Activated T-cell treated with anti-CD3 and anti-CD28 coated beads, Interleukin-2, amount 50 U/mL, for 72 hours (primary cell): ENCODE measurements at places on chromosomes 3 and 15.
A peak's percentile ranks its signal among the peaks of the same experiment; 100 is the strongest.

DNA sequence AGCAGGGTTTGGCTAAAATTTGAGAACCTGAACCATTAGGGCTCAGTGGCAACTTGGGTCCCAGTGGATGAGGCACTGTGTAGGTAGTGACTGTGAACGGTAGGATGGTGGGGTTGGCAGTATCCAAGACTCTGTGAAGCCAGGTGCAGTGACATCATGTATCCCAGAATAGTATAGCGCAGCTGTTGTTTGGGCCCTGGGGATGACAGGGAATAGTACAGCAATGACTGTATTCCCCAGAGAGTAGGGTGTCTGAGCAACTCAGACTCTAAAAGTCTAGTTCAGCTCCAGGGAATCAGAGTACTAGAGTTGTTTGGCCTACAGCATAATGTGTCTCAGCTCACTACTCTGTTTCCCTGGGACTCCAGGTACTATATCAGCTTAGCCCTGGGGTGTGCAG lies 20.7 kb upstream of the PPP2R3A start:
- no peak for DNase-seq

GRCh38 chr3:126983653-126984390 lies 907 bp downstream of the PLXNA1 start:
- DNase-seq, result peak; percentile 49

GRCh38 chr3:167829071-167829470 lies 93.5 kb downstream of the SERPINI1 start:
- no peak for DNase-seq

DNA sequence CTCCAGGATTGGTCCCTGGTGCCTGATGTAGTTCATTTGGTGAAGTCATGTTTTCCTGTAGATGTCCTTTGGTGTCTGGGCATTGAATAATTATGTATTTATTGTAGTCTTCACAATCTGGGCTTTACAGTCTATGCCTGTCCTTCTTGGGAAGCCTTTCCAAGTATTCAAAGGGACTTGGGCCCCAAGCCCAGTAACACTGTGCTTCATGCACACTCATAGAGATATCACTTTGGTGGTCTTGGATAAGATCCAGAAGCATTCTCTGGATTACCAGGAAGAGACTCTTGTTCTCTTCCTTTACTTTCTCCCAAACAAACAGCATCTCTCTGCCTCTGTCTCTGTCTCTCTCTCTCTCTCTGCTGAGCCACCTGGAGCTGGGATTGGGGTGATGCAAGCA lies 281.1 kb upstream of the GOLGA6L4 start:
- DNase-seq, result no peak

GRCh38 chr3:121974601-121975111 lies 47.4 kb downstream of the ILDR1 start:
- DNase-seq, result no peak

- DNase-seq, result no peak
Measured at GRCh38 chr3:11622586-11623550, 20.8 kb downstream of the VGLL4 start.

DNA sequence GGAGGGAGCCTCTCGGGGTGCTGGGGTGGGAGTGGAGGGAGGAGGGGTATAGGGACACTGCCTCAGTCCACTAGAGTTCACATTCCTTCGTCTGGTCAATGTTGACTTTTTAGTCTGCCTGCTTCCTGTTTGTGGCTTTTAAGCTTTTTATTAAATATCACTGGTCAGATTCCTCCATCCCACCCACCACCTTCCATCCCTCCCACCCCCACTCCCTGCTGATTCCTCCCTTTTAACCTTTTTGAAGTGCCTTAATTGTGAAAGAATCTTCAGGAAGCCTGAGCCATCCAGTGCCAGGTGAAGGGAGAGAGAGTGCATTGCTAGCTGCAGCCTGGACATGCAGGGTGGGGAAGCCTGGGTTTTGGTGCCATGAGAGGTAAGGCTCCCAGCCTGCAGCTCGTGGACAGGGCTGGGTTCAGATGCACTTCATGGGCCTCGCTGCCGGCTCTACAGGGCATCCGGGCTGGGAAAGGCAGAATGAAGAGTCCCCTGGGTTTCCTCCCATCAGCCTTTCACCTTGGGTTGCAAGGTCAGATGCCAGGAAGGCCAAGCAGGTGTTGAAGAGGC lies 105.9 kb downstream of the DNAJB8 start:
- DNase-seq, result no peak

DNA sequence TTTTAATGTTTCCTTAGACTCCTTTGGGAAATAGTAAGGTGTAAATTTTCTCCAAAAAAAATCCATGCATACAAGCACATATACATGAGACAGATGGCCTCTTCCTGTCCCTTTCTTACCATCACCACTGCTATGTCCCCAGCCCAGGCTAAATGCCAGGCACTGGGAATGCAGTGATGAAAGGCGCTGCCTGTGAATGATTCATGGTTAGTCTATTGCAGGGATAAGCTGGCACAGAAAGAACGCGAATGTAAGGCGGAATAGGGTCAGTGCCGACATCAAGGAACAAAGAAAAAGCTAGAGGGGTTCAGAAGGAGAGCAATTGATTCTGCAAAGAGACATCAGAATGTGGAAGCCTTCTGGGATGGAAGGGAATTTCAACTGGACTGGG lies 36.2 kb upstream of the CFAP161 start:
- no peak for DNase-seq

- DNase-seq, result no peak
Measured at GRCh38 chr3:112776000-112776399, 70.7 kb downstream of the CD200R1L start.

DNA sequence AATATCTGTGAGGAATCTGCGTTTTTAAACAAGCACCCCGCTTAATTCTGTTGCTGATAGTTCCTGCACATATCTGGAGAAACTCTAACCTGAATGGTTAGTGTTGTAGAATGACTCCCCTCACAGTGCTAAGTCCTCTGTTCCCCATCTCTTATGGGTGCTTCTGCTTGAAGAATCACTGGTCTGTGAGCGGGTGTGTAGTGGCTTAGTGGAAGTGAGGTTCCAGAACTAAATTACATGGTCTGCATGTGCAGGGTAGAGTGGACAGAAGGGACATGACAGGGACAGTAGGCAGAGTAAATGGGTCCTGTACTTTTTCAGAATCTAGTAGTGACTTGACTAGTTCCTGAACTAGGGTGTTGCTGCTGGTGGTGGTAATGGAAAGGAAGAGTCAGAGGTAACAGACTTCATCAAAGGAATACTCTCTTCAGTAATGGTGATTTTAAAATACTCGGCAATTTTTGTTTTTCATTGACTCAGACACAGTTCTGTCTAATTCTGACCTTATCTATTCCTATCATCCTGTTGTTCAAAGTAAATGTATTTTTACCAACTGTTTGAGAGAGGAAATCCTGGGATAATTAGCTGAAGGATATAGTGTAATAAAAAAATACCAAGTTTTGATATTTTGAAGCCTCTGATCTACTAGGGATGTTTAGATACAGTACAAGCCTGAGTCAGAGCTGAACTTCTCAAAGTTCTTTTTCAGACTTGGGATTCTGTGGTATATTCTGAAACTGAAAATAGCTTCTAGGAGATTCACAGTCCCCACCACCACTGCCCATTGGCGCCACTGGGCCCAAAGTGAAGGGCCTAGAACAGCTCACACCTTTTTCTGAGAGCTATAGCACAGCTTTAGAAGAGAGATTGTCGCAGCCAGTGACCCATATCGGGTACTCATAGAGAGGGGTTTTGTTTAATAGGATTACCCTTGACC lies 55.5 kb downstream of the FNDC3B start:
- peak; percentile 57 for DNase-seq
